ENCODE measurements at places on chromosomes 12 and 14. TPM values are rescaled to one million over a fixed set of nuclear protein-coding genes. Genes with fewer than 3 reads are reported as not detected.

INSM2 gene
- total RNA-seq = 0.11 TPM

CCDC60 gene
- total RNA-seq = 5.6 TPM

- no peak for DNase-seq
Observed at GRCh38 chr14:23529016-23529415, 22.5 kb downstream of the ZFHX2 start.

- DNase-seq = no peak
Observed at GRCh38 chr14:23589606-23590005, 11.0 kb upstream of the JPH4 start.

DIO2 gene
- 2.4 TPM for total RNA-seq

GRCh38 chr14:38751459-38751858 lies 351.6 kb downstream of the SEC23A start:
- DNase-seq = no peak

DNA sequence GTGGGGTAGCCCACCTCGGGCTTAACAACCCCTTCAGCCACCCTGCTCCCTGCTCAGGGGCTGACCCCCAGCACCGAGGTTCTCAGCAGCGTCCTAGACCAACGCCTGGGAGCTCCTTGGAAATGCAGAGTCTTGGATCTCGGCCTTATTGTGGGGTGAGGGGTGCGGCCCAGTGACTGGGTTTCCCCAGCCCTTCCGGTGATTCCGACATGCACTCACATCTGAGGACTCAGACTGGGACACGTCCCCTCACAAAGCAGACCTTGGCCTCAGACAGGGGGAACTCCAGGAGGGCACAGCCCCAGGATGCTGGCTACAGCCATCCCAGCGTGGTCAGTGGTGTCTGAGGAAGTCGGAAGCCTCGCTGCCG lies 117.7 kb downstream of the RFLNA start:
- no peak for DNase-seq

DNA sequence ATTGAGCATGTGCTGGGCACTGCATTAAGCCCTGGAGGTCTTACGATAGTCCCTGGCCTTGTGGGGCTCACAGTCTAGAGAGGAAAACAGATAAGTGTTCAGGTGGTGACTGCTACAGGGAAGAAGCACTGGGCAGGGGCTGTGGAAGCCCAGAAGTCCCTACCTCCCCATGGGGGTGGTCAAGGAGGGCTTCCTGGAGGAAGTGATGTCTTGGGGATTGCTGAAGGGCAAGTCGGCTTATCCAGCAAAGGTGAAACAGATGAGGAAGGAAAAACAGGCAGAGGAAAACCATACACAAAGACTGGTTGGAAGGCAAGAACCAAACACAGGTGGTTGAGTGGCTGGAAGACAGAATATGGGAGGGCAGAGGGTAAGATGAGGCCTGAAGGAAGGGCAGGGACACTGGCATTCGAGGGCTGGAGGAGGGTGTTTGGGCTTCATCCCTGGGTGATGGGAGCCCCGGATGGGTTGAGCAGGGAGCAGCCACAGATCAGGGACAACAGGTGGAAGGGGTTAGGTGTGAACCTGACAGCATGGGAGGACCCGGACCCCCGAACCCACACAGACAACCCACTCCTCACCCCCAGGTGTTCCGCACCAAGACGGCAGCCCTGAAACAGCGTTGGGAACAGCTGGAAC lies 2.8 kb downstream of the CFAP73 start:
- DNase-seq = no peak

SLC4A8 gene
- 2.9 TPM for total RNA-seq

P2RX2 gene
- not detected for total RNA-seq

- no peak for DNase-seq
Observed at GRCh38 chr12:94025756-94026155, 122.6 kb upstream of the PLXNC1 start.

DNA sequence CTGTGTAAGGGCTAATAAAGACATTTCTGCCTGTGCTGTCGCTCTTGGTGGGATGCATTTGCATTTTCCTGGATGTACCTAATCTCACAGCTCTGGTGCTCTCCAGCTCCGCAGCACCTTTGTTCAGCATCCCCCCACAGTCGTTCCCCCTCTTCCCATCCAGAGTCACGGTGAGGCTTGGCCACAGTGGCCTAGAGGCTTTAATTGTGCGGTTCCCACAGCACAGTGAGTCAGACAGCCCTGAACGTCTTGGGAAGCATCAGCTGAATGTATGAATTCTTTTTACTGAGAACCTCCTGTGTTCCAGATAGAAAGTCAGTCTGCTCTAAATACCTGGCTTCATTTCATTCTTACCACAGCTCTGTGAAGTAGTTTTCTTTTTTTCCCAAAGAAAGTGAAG lies 28.7 kb downstream of the MLXIP start:
- DNase-seq = no peak

C14orf39 gene
- total RNA-seq = 0.63 TPM

BHLHE41 gene
- 3.5 TPM for total RNA-seq

GRCh38 chr12:122918827-122919226 lies 22.9 kb upstream of the VPS37B start:
- DNase-seq = no peak

DNA sequence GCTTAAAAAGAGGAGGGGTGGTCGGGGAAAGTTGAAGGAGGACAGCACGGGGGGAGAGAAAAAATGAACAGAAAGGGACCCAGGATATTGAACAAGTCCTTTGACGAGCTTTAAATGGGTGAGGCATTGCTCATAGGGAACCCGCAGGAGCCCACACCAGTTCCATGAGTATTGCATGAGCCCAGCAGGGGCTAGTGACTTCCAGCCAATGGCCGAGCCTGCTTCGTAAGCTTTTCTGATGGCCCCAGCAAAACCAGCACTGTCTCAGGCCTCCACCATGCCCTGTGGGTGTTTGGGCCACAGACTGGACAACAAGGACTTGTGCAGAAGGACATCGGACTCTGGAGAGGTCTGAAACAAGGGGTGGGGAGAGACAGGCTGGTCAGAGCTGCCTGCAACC lies 109.5 kb downstream of the ZFP36L1 start:
- no peak for DNase-seq

GRCh38 chr14:87966816-87967215 lies 26.2 kb downstream of the GALC start:
- DNase-seq = no peak

- no peak for DNase-seq
Observed at GRCh38 chr12:50620978-50621360, 116.2 kb downstream of the DIP2B start.

DNA sequence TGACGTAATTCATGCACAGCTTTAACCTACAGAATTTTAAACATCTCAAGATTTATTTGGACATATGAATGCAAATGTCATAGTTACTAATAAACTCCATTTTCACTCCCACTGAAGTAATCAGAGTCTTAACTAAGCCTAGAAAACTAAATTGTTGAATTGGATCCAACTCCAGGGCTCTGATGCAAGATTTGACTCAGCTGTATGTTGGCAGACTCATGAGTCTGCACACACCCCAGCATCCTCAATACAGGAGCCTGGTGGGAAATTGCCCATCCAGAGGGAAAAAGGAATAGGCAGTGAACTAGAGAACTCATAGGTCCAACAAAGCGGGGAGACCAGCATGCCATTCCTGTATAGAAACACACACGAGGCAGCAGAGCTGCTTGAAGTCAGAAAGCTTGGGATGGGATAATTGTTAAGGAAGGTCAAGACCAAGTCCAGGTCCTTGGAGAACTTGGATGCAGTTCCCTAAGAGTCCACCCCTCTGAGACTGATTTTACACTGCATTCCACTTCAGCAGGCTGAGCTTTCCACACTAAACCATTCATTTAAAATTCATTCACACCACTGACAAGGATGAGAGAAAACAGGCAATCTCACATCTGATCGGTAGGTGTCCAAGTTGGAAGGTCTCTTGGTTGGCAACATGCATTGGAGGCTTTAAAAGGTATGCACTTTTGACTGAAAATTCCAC lies 14.4 kb downstream of the TMTC1 start:
- no peak for DNase-seq

GRCh38 chr14:20760950-20761349 lies 7.3 kb upstream of the EDDM3B start:
- DNase-seq = no peak

DNA sequence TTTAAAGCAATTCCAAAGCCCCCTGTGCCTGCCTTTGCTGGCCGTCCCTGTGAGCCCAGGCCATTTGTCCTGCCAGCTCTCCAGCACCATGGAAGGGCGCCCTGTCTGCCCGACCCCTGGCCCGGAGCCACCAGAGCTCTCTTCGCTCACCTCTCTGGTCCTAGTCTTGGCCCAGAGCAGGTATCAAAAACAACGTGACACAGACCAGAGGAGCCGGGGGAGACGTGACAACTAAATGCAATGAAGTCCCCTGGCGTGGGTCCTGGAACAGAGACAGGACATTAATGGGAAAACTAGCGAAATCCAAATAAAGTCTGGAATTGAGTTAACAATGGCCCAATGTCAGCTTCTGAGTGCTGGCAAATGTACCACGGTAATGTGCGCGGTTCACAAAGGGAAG lies 83.2 kb upstream of the DIO3 start:
- DNase-seq = no peak

- no peak for DNase-seq
Observed at GRCh38 chr14:40213701-40214100, 781.5 kb upstream of the FBXO33 start.

DNA sequence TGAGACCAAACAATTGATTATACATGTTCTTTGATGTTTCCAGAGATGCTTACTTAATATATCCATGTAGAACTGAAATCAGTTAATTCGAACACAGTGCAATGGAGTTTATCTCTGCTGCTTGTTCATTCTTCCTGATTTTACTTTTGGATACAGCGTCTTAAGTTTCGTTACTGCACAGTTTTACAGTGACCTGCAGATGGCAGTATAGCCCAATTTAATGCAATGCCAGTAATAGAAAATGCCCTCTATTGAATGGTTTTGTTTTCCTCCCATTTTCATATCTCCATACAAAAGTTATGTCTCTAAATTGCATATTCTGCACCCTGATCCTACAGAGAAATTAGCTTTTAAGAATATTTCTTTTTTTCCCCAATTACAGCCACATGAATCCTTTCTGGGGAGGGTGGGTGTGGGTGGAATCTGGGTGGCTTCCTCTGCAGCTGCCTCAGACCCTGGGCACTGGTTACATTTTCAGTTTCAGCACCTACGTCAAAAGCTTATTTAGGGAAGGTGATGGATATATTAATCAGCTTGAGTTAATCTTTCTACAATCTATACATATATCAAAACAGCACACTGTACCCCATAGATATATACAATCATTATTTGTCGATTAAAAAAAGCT lies 101.1 kb upstream of the DCD start:
- DNase-seq = no peak

DNA sequence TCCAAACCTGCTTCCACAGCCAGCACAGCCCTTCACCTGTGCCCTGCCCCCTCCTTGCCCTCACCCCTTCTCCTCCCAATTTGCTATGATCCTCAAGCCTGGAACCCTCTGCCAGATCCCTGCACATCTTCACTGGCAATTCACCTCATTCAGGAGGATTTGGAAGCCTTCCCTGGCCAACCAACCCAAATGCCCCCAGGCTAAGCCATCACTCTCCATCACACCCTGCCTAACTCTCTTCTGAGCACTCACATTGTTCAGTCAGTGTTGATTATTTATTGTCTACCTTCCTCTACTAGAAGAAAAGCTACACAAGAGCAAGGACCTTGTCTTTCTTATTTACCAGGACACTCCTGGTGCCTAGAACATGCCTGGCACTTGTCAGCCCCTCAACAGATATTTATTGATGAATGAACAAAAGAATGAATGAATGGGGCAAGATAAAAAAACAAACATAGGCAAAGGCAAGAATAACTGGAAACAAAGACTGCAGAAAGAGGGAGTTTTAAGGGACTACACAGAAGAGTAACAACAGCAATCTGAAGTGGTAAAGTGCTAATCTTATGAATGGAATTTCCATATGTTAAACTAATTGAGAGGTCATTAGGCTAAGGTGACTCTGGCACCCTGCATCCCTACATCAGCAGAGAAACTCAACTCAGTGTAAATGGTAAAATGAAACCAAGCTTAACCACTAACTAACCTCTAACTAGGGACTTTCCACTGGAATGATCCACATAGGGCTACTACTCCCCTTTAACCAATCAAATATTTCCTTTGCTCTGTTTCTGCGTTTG lies 33.4 kb downstream of the TMTC1 start:
- DNase-seq = no peak

GRCh38 chr12:10211101-10211939 lies 1.4 kb upstream of the GABARAPL1 start:
- DNase-seq = no peak

FZD10 gene
- total RNA-seq = 3.5 TPM

RIPK3 gene
- total RNA-seq = 4.4 TPM

SOAT2 gene
- total RNA-seq = not detected

MMP19 gene
- total RNA-seq = 4.3 TPM

DNA sequence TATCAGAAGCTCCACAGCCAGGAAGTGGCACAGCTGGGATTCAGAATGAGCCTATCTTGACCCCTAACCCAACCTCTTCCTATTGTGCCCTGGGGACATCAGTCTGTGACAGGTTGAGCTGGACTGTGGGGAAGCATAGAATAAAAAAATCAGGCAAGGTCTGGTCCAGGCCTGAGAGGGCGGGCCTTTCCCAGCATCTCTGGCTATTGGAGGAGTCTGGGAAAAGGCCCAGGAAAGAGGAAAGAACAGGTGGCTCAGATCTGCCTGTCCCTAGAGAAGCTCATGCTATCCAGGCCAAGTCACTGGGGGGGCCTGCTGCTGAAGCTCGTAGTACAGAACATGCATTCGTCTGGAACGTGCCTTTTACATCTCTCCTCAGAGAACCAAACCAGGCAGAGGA lies 100.5 kb downstream of the PPM1H start:
- DNase-seq = peak; percentile 8

DNA sequence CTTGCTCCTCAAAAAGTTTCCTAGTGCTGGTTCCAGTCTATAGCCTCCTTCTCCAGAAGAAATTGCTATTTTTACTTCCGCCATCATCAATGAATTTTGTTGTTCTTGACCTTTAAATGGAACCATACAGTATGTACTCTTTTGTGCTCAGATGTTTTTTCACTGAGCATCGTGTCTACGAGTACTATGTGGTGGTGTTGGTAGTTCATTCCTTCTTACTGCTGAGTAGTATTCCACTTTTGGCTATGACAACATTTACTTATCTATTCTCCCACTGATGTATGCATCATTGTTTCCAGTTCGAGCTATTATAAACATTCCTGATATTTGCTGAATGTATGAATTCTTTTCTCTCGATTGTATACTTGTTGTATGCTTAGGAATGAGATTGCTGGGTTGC lies 28.6 kb downstream of the SLC2A14 start:
- DNase-seq = no peak

DNA sequence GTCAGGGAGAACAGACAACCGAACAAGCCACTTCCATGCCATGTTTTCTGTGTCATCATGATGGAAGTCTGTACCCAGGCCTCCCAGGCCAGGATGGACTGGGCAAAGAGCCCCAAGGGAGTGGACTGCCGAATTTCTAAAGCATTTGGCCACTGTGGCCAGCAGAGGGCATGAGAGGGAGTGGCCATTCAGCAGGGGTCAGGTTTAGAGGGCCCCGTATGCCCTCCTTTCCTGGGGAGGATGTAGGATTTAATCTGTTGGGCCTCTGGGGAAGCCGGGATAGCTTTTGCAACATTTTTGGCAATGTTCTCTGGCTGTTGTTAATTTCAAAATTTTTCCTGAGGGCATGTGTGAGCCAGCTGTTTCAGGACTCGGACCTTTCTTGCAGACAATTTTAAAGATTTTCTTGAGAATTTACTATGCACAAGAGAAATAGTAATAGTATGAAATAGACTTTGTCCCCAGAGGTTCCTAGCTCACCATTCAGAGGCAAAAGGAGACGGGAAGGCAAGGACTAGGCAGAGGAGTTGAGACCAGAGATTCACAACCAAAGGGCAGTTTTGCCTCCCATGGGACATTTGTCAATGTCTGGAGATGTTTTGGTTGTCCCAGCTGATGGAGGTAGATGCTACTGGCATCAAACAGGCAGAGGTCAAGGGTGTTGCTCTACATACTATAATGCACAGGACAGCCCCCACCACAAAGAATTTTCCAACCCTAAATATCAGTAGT lies 18.0 kb downstream of the ACACB start:
- DNase-seq = no peak

Data from urinary bladder (tissue), 4 donors.